ENCODE measurements at places on chromosomes 4 and X.

DNA sequence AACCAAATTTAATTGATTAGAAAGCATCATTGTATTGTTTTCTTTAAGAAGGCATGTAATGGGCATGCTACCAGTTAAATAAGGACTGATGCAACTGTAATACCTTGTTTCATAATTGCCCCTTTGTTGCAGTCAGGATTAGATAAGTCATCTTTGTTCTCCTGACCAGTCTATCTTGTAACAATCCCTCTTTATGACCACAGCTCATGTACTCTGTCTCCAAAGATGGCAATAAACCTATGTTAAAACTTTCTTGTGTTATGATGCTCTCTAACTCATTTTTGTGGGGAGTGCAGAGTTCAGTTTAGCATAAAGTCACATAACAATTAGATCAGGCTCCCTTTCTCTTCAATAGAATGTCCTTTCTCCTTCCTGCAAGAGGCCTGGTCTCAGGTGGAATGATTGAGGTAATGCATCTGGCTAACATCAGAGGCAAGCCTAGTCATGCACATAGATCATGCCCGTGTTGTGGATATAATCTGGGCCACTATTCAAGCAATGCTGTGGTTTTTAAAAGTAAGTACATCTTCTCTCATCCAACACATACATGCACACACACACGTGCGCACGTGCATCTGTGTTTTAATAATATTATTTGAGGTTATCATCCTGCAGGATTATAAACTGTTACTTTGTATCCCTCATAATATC is 45.6 kb downstream of the TMEM154 start:
- DNase-seq, result no peak

GRCh38 chrX:123846577-123847038 is 13.2 kb upstream of the XIAP start:
- DNase-seq, result no peak

DNA sequence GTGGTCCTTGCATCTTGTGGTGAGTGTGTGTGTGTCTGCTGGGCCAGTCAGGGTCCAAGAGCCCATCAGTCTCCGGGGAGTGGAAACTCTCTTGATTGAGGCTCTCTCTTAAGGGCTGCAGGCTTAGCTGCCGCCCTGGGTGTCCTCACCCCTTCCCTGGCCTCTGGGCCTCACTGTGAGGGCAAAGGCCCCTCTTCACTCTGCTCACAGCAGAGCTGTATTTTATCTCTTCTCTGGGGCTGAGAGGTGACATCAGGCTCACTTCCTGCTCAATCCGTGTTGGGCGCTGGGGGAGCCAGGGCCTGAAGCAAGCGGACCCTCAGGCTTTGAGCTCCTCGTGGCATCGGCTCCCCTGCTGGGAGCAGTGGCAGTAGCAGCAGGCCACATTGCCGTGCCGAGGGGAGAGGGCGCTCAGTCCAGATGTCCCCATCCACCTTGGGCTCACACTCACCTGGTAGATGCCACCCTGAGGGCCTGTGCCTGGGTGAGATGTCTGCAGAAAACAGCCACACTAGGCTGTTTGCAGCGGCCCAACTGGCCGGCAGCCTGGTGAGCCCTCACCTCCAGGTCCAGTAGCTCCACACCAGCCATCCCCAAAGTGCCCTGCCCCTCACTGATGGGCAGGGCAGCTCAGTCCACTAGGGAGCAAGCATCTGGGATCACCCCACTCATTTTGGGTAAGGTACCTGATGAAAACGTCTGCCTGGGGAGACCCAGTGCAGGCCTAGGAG is 24.7 kb upstream of the PRPS1 start:
- DNase-seq, result no peak

DNA sequence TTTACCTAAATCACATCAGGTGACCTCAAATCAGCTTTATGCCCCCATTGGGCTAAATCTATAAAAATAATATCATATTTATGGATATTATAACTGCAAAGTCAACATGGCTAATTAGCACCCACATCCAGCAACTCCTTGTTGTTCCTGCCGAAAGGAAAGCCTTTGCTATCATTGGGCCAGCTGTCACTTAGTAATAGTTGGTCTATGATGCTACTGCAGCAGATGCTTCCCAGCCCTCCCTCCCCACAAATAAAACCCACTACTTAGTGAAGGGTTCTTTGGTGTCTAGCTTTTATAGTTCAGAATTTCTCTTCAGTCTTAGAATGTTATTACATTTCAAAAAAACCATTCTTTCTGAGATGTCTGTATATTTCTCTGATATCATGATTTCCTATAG is 116.9 kb upstream of the ENPEP start:
- no peak for DNase-seq

DNA sequence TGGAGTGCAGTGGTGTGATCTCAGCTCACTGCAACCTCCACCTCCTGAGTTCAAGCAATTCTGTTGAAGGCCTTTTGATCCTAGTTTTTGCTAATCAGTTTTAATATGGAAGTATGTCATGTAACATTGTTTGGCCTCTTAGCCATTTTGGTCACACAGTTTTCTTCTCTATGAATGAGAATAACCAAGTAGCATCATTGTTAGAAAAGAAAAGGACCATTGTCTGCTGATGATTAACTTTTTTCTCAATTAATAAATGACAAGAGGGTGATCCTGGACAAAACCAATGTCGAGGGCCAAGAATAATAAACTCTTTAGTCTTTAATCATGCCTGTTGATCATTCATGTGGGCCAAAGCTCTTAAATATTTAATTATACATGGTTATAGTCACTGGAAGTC is 289.3 kb upstream of the MAGEB2 start:
- no peak for DNase-seq

DNA sequence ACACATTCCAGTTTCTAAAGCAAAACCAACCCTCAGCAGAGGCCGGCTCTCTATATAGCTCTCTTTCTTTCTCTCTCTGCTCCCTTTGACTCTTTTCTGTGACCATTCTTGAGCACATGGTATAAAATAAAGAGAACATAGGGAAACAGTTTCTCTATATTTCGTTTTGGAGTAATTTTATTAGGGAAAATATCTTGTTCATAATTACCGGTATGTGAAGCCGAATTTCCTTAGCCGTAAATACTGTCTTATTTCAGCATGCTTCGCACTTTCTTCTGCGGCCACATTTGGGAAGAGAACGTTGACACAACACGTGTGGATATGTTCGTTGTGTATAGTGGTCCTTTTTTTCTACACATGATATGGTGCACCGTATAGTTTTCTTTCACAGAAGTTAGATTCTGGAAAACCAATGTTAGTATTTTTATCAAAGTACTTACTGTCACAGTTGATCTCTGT is 4.9 kb upstream of the LEF1 start:
- no peak for DNase-seq

GRCh38 chr4:102823897-102824296 is 3.5 kb downstream of the UBE2D3 start:
- no peak for DNase-seq

DNA sequence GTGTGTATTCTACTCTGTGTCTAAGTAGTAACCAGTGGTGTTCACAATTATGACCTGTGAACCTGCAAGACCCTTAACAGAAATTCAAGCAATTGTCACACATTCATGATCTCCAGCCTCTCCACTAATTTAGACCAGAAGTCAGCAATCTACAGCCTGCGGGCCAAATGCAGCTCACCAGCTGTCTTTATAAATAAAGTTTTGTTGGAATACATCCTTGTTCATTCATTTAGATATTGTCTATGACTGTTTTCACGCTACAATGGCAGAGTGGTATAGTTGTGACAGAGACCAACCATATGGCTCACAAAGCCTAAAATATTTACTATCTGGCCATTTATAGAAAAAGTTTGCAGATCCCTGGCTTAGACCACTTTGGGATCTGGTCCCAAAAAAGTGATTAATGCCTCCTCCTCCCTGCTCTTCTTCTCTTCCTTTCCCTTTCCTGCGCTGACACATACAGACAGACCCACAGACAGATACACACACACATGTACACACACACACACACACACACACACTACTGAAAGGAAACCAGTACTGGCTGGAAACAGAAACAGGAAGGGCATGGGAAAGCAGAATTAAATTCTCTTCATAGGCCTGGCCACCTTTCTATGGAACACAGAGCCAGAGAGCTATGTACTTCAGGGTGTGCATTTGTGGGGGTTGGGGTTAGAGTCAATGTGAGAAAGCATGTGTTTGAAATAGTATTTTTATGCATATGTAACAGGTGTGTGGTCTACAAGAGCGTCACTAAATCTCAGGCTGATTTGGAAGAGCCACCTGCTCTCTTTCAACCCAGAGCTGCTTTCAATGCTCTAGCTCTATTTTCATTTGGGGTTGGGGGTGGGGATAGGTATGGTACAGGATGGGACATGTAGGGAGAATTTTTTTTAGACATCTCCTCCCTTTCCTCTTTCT is 49.7 kb upstream of the TMEM164 start:
- no peak for DNase-seq

DNA sequence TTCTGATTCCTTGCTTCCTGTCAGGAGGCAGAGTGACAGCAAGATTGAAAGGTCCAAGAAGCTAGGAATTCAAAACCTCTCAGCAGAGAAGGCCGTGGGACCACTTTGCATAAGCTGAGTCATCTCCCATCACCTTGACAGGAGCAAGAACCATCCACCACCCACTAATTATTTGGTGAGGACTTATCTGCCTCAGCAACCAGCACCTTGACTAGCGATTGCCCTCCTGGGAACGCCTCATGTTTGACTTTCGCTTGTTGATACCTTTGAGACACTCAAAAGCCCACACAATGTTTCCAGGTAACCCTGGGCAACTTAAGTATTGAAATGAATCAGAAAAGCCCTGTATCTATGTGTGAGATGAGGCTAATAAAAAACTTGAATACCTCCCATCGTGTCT is 233.5 kb upstream of the GYPA start:
- DNase-seq, result no peak

- DNase-seq, result no peak
Measured at GRCh38 chr4:158817562-158818296, 48.9 kb downstream of the FNIP2 start.

DNA sequence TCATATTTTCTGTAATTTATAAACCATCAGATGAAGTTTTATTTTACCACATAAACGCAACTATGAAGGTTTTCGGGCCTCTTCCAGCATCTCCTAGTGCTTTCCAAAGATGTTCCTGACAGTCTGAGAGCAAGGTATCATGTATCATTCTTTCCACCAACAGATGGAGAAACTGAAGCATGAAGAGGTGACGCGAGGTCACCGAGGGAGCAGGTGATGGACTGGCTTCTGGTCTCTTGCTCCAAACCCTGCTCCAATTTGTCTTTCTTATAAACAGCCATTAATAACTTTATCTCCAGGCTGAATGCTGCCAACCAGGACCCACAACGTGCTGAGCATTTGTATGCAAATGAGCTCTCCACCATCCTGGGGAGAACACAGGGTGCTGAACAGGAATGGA is 86.3 kb upstream of the MAML3 start:
- no peak for DNase-seq

GRCh38 chrX:87236830-87237440 is 280.7 kb upstream of the KLHL4 start:
- no peak for DNase-seq

GRCh38 chr4:171876636-171877035 is 63.4 kb downstream of the GALNTL6 start:
- no peak for DNase-seq

- no peak for DNase-seq
Measured at GRCh38 chr4:15899511-15899910, 39.0 kb downstream of the FGFBP1 start.

DNA sequence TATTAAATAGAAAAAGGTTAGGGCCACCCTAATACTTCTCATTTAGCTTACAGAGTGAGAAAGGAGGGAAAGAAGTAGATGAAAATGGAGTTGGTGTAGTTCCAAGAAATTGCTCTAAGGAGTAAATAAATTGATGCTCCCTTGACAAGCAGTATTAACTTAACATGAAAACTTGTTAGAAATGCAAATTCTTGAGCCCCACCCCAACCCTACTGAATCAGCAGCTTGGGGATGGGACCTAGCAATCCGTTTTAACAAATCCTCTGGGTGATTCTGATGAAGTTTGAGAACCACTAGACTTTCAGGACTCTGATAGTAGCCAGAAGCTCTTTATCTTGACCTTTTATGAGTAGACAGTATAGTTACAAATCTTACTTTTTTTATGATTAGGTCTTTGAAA is 74.8 kb downstream of the STIM2 start:
- DNase-seq, result no peak

GRCh38 chr4:41318839-41319530 is 62.3 kb downstream of the UCHL1 start:
- no peak for DNase-seq

DNA sequence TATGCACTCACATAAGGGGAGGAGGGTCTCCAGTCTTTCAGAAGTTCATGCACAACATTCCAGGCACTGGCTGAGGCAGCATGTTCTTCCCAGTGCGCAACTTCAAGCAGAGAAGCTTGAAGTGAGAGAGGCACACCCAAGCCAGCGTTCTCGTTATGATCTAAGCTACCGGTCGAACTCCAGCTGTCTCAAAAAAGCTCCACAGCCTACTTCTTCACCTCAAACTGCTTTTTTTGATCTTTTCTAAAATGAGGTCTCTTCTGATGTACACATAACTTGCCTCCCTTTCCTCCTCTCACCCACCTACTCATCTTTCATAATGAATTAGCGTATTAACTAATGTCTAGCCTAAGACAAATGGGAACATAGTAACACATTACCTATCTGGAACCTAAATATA is 25.3 kb downstream of the GPC4 start:
- no peak for DNase-seq

- DNase-seq, result no peak
Measured at GRCh38 chr4:173273941-173274340, 60.2 kb downstream of the HMGB2 start.

GRCh38 chr4:31045724-31046318 is 325.7 kb downstream of the PCDH7 start:
- DNase-seq, result no peak

DNA sequence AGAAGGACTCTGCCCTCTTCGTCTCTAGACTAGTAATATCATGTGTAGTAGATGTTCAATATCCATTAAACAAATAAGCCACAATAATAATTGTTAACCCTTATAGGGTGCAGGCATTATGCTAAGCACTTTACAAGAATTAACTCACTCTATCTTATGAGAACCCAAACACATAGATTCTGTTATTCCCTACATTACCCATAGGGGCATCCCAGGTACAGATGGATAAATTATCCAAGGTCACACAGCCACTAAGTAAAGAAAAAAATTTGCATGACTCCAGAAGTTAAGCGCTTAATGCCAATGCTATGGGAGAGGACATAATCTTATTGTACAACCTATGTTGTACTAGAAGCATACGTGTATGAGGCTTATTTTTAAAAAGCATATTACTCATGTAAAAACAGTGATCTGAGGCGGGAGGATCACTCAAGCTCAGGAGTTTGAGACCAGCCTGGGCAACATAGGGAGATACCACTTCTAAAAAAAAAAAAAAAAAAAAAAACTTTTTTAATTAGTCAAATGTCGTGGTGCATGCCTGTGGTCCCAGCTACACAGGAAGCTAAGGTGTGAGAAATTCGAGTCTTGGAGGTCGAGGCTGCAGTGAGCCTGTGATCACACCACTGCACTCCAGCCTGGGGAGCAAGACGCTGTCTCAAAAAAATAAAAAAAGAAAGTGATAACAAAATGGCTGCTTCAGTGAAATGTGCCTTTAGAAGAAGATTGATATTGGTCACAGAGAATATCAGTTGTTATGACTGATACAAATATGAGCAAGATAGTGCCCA is 13.6 kb downstream of the LDB2 start:
- DNase-seq, result no peak

GRCh38 chrX:21457718-21458117 is 83.5 kb downstream of the CNKSR2 start:
- DNase-seq, result no peak

- no peak for DNase-seq
Measured at GRCh38 chr4:66852843-66853242, 692.5 kb downstream of the CENPC start.

Measured in activated CD4-positive, alpha-beta T cell treated with anti-CD3 and anti-CD28 coated beads for 24 hours (primary cell).